Activated CD4-positive, alpha-beta T cell treated with anti-CD3 and anti-CD28 coated beads for 24 hours (primary cell): ENCODE measurements at places on chromosomes 16 and 17.

DNA sequence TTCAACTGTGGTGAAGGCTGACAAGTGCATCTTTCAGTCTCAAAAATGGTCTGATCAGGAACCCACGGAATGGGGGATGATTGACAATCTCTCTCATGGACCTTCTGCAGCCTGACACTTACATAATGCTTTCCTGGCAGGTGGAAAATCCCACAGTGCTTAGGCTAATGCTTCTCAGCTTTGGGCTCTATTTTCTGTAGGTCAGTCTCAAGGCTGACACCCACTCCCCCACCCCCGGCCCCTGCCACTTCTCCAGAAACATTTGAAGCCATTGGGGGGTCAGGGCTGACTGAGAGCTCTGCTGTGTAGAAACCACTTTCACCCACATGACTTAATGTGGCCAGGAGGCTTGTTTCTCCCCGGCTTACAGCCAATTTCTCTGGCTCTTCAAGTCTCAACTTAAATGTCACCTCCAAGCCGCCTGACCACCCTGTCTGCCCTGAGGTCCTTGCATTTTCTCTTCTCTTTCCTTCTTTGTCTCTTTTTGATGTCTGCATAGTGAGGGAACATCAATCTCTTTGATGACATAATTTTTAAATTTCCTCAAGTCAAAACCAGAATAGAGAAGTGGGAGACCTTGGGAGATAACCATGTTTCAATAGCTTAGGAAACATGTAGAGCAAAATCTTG, 16.7 kb upstream of the IRF8 start:
- no peak for DNase-seq

- DNase-seq: peak; percentile 39
These were observed 167.5 kb downstream of the UTP18 start for GRCh38 chr17:51427856-51428255.

DNA sequence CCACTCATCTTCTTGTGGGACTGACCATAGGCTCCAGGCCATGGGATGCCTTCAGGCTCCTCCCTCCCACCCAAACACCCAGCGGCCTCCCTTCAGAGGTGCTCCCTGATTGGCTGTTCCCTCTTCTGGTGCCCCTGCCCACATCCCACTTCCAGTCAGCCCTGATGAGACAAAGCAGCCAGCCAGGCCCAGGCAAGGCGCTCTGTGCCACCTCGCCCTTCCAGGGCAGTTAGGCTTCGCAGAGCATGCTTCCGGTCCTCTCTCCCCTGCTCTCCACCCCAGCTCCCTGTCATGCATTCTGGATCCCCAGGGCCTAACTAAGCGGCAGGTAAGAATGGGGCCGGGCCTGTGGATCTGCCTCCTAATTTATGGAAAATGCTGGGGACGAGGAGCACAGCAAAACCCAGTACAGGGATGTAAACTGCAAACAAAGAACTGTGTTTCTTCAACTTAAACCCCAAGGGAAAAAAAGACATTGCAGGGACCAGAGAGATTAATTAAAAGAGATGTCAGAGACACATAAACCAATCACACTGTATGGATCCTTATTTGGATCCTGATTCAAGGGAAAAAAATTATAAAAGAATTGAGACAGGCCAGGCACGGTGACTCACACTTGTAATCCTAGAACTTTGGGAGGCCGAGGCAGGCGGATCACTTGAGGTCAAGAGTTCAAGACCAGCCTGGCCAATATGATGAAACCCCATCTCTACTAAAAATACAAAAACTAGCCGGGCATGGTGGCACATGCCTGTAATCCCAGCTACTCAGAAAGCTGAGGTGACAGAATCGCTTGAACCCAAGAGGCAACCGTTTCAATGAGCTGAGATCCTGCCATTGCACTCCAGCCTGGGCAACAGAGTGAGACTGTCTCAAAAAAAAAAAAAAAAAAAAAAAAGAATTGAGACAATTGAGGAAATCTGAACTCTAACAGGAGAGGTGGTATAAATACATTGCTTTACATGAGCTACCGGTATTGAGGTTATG, 26.0 kb downstream of the ZDHHC7 start:
- DNase-seq: no peak

- no peak for DNase-seq
These were observed 46.1 kb downstream of the ANKRD11 start for GRCh38 chr16:89444151-89444723.

GRCh38 chr17:64992325-64992802, 64.2 kb downstream of the GNA13 start:
- no peak for DNase-seq

DNA sequence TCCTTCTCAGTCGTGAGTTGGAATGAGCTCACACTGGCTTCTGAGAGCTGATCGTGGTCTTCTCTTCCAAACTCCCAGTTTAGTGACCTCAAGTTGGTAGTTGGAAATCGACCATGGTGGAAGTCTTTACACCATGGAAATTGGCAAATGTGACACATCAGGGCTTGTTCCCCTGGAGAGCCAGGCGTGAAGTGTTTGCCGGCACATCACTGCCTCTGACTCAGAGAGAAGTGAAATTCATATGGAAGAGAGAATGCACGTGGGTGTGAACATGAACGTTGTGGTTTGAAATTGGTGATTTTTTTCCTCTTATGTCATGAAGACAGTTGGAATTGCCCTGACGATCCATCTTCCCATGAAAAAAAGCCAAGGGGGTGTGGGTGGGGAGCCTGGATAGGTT, 47.4 kb downstream of the AXIN2 start:
- no peak for DNase-seq

DNA sequence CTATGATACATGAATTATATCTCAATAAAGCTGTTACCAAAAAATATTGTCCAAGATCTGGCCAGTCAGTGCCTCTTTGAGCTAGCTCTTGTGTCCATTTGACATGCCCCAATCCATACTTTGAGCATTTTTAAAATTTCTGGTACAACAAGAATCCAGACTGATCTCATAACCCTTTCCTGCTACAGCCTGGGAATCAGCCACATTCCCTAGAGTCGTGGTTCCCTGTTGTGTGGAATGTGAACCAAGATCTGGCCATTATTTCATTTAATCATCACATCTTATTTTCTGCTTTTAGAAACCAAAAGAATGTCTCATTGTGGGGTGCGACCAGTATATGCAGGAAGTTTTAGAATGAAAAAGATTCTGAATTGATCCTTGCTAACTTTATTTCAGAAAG, 34.3 kb upstream of the RPRML start:
- no peak for DNase-seq

DNA sequence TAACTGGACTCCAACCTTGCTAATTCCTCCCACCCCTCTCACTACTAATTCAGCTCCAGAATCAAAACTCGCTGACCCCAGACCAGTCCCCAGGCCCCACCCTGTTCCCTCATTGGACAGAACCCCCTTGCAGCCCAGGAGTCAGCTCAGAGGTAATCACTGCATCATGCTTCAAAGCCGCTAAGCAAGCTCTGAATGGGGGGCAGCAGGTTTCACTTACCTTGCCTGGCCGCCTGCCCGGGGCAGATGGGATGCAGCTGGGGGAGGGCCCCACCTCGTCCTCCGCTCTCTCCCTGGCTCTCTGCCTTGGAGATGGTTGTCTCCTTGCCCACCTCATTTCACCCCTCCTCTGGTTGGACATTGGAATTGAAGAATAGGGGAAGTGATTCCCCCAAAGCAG, 4.8 kb upstream of the NGFR start:
- no peak for DNase-seq

GRCh38 chr17:67478401-67479041, 101.4 kb downstream of the PITPNC1 start:
- DNase-seq: no peak

- DNase-seq: no peak
These were observed 13.8 kb downstream of the AANAT start for GRCh38 chr17:76481071-76481655.

- no peak for DNase-seq
These were observed 29.0 kb downstream of the XPO6 start for GRCh38 chr16:28182801-28183200.

GRCh38 chr16:14502256-14502875, 127.7 kb downstream of the PARN start:
- no peak for DNase-seq

DNA sequence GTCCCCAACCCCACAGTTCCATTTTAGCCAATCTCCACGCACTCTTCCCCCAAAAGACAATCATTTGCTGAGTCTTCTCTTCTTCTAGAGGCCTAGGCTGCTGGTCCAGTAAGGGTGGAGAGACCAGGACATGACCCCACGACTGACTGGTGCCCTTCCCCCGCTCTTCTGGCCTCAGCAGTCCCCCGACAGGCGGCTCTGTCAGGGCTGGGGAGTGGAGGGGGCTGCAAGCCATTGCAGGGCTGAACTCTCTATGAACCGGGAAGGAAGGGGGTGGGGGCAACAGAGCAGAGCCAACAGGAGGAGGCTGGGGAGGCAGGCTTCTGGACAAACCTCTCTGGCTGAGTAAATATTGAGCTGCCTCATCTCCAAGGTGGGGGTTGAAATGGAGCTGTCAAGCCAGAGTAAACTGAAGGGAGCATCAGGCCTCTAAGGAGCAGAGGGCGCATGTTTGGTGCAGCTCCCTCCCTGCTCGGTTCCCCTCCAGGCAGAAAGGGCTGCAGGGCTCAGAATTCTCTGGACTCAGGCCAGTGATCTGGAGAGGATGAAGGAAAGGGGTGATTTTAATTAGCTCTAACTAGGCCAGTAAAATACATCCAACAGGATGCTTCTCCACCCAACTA, 8.7 kb downstream of the HOXB1 start:
- DNase-seq: no peak

- no peak for DNase-seq
These were observed 80.6 kb downstream of the AMFR start for GRCh38 chr16:56344518-56345405.

DNA sequence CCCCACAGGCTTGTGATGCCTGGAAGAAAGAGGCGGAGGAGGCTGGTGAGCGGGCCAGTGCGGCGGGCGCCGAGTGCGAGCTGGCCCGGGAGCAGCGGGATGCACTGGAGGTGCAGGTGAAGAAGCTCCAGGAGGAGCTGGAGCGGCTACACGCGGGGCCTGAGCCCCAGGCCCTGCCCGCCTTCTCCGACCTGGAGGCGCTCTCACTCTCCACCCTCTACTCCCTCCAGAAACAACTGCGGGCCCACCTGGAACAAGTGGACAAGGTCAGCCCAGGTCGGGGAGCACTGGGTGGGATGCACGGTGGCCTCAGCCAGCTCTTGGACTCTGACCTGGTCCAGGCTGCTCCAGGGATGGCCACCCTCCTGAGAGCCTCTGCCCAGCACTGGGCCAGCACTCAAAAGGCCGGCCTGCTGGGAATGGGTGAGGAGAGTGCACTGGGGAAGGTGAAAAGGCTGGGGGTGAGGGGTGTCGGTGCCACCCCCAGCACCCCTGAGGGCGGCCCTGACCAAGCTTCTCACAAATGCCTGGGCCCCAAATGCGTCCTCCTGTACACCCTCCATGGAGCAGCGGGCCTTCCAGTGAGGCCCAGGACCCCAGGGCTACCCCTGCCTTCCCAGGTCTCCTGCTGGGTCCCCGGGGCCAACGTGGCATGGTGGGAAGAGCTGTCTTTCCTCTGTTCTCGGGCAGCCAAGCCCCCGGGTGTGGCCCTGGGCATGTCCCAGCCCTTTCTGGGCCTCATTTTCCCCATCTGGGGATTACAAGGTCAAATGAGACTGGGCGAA, 20.8 kb downstream of the UNC13D start:
- DNase-seq: no peak

DNA sequence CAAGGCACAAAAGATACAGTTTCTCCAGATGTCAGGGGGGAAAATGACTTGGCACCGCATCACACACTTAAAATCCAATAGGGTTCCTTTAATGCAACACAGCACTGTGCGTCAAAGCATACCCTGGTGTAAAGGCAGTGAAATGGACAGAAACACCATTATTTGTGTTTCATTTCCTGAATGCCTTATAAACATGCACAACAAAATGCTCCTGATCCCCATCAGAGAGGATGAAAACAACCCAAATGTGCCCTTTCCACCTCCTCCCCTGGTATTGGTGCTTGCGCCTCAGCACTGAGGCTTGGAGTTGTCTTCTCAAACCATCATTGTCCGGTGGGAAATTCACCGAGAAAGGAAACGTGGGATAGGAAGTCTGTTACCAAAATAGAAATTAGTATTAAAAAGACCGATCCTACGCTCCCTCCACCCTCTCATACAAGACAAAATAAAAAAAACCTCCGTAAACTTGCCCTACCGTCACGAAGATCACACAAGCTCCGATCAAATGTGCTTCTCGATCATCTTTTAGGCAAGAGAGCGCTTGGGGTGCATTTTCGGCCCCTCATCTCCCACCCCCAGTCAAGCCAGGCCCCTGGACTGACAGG, 722 bp downstream of the CDC27 start:
- DNase-seq: no peak

DNA sequence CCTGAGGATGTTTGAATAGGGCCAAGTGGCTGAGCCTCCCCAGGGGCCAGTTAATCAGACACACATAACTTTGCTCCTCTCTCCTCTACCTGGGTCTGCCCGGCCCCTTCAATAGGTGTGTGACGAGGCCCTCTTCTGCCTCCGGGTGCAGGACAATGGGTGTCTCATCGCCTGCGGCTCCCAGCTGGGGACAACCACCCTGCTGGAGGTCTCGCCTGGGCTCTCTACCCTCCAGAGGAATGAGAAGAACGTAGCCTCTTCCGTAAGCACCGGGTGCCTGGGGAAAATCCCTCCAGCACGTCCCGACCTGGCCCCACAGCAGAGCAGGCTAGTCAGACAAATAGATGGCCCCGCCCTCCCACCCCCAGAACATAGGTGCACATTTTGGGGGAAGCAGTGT, 16.1 kb upstream of the KIF19 start:
- no peak for DNase-seq

- no peak for DNase-seq
These were observed 40.5 kb downstream of the ATP2C2 start for GRCh38 chr16:84408856-84409255.

GRCh38 chr17:59165933-59166342, 10.4 kb downstream of the PRR11 start:
- peak; percentile 6 for DNase-seq

DNA sequence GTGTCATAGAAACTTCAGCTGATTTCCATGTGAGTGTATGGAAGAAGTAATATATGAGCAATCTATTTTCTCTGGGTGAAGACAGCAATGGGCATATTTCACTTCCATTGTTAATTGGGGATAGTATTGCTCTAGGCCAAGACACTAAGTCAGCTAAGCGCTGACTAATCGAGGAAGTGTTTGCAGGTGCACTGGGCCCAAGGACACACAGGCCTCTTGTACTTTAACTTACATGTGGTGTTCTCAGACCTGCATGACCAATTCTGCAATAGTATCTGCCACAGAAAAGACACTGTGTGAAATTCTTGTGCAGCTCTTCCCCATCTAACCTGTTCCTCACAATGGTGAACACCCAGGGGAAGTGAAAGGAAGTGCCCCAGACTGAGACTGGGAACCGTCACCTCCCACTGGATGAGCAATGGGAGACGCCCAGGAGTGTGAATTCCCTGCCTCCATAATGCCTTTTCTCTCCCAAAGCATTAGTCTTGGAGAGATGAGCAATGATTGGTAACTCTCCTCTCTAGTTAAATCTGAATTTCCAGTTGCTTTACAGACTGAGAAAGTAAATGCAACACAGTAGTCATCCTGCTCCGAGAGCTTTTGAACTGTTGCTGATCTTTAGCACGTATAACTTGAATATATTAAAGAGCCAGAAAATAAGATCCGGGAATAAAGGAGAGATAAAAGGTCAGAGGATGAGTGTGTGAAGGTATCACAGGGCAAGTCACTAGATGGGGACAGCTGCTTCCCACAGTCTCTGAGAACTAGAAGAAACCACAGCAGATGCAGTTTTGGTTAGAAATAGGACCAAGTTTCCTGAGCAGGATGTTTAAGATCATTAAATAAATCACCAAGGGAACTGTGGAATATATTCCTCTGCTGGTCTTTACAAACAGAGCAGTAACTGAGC, 82.6 kb downstream of the CDK5R1 start:
- no peak for DNase-seq

- no peak for DNase-seq
These were observed 3.9 kb downstream of the UTS2R start for GRCh38 chr17:82375359-82376041.
